Neuronal stem cell (in vitro differentiated cells): ENCODE measurements at places on chromosomes 6 and 20.

DNA sequence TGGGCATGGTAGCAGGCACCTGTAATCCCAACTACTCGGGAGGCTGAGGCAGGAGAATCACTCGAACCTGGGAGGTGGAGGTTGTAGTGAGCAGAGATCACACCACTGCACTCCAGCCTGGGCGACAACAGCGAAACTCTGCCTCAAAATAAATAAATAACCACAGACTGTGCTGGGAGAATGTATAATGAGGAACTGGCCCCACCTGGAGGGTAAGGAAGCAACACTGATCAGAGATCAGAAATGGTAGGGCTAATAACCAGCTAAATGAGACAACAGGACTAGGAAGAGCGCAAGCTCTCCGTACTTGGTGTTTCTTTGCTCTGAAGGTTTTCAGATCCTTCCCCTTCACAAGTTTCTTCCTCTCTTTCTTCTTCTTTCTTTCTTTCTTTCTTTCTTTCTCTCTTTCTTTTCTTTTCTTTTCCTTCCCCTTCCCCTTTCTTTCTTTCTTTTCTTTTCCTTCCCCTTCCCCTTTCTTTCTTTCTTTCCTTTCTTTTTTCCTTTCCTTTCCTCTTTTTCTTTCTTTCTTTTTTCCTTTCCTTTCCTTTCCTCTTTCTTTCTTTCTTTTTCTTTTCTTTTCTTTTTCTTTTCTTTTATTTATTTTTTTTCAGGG is 14.6 kb downstream of the CCM2L start:
- H3K4me1 ChIP-seq = no peaks in the 10 kb centered on the region
- H3K27me3 ChIP-seq = peaks cover 55% of the 10 kb centered on the region
- no peaks in the 10 kb centered on the region for H3K36me3 ChIP-seq
- no peak overlapping the region for H3K4me3 ChIP-seq
- DNase-seq = no peak

GRCh38 chr6:66638099-66638498 is 931.1 kb upstream of the EYS start:
- H3K36me3 ChIP-seq = no peaks in the 10 kb centered on the region
- no peaks in the 10 kb centered on the region for H3K27me3 ChIP-seq
- H3K27ac ChIP-seq = no peak overlapping the region
- no peaks in the 10 kb centered on the region for H3K4me1 ChIP-seq

GRCh38 chr6:34047913-34048867 is 97.7 kb downstream of the GRM4 start:
- no peaks in the 10 kb centered on the region for H3K36me3 ChIP-seq
- H3K4me1 ChIP-seq = peaks cover 15% of the 10 kb centered on the region
- DNase-seq = no peak
- no peak overlapping the region for H3K27ac ChIP-seq
- no peaks in the 10 kb centered on the region for H3K27me3 ChIP-seq
- no peak overlapping the region for H3K4me3 ChIP-seq

DNA sequence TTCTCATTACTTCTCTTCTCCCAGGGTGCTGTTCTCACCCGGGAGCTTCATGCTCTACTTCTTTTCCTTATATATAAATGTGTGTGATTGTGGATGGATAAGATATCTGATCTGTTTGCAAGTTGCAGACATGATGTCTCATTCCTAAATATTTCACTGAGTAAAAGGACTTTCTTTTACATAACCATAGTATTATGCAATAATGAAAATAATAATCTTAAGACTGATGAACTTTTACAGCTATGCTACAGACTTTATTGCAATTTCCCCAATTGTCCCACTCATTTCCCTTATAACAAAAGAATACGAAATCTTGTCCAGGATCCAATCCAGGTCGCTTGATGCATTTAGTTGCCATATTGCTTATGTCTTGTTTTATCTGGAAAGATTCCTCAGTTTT is 284.5 kb upstream of the JAG1 start:
- peaks cover 3% of the 10 kb centered on the region for H3K4me1 ChIP-seq
- DNase-seq = no peak
- no peak overlapping the region for H3K27ac ChIP-seq
- no peaks in the 10 kb centered on the region for H3K27me3 ChIP-seq
- no peaks in the 10 kb centered on the region for H3K36me3 ChIP-seq

DNA sequence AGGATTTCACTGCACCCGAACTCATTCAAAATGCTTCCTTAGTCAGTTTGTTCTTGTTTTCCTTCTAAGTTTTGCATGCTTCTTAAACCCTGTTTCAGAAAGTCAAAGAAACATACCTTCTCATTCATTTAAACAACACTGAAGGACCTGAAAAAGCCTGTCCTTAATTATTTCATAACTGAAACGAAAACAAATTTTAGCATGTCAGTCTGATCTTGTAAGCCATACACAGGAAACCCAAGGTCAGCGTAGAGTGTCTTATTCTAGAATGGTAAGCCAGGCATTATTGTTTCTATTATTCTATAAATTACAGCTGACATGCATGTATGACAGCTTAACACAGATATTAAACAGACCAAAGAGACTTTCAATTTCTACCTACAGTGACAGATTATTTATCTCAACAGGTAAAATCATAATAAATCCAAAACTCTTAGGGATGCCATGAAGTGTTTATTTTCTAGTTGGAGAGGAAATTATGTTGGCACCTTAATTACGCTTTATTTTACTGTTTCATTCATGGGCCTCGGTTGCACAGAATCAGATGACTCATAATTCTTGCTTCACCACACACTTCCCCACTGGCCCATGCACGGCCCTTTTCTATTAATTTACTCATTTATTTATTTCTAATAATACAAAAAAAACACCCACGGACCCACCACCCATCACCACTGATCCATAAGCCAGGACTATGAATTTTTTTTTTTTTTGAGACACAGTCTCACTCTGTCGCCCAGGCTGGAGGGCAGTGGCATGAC is 39.3 kb upstream of the DUSP22 start:
- no peak overlapping the region for H3K27ac ChIP-seq
- no peaks in the 10 kb centered on the region for H3K4me1 ChIP-seq
- no peak overlapping the region for H3K4me3 ChIP-seq
- no peaks in the 10 kb centered on the region for H3K27me3 ChIP-seq

GRCh38 chr6:125165256-125165655 is 11.7 kb downstream of the TPD52L1 start:
- H3K4me1 ChIP-seq = no peaks in the 10 kb centered on the region
- DNase-seq = no peak
- no peaks in the 10 kb centered on the region for H3K36me3 ChIP-seq
- H3K4me3 ChIP-seq = no peak overlapping the region
- peaks cover 10% of the 10 kb centered on the region for H3K27me3 ChIP-seq

DNA sequence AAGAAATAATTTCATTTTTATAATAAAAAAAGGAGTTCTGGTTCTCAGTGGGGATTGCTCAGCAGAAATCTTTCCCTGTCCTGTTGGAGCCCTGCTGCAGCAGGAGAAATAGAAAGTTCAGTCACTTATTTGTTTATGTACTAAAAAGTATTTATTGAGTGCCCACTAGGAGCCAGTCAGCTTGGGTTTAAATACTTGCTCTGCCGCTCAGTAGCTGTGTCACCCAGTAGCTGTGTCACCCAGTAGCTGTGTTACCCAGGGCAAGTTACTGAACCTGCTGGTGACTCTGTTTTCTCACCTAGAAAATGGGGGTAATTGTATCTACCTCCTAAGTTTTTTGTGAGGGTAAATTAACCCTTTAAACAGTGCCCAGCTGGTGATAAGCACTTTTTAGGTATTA is 32.9 kb downstream of the FOXF2 start:
- no peak for DNase-seq
- no peaks in the 10 kb centered on the region for H3K27me3 ChIP-seq
- no peaks in the 10 kb centered on the region for H3K4me1 ChIP-seq
- H3K36me3 ChIP-seq = no peaks in the 10 kb centered on the region
- H3K4me3 ChIP-seq = no peak overlapping the region

GRCh38 chr20:20571068-20571780 is 141.2 kb downstream of the RALGAPA2 start:
- no peak overlapping the region for H3K4me3 ChIP-seq
- H3K27ac ChIP-seq = no peak overlapping the region
- H3K4me1 ChIP-seq = no peaks in the 10 kb centered on the region

DNA sequence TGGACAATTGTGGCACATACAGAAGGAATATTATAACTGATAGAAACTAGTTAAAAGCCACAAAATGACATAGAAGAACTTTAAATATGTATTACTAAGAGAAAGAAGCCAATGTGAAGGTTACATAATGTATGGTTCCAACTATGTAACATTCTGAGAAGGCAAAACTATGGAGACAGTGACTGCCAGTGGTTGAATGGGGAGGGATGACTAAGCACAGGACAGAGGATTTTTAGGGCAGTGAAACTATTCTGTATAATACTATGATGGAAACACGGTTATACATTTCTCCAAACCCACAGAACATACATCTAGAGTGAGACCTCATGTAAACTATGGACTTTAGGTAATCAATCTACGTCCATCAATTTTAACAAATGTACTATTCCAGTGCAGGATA is 22.4 kb downstream of the SYNCRIP start:
- no peaks in the 10 kb centered on the region for H3K27me3 ChIP-seq
- H3K4me3 ChIP-seq = no peak overlapping the region
- no peak overlapping the region for H3K27ac ChIP-seq

DNA sequence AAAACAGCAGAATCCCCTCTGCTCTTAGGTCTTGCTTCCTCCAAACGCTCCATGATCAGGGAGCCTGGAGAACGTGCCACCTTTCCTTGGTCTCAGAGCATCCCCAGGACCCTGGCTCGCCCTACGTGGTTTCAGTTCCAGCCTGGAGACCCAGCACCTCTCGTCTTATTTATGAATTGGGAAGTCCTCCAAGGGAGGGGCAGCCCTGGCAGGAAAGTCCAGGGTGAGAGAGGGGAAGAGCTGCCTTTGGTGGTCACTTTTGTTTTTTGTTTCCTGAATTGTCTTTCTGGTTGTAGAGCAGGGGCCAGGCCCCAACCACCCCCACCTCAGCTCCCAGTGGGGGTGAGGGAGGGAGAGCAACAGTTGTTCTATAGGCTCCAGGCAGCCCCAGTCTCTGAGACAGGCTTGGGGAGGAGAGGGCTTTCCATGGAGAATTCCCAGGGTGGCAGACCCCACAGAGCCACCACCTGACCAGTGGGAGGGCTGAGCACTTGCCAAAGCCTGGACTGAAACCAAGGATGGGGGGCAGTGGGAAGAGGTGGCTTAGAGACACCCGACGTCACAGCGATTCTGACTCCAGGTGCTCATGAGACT is 88.8 kb downstream of the PRND start:
- no peak overlapping the region for H3K4me3 ChIP-seq
- peaks cover 14% of the 10 kb centered on the region for H3K4me1 ChIP-seq
- no peak for DNase-seq
- H3K27ac ChIP-seq = no peak overlapping the region
